ENCODE measurements at places on chromosomes 16 and 17.

GRCh38 chr16:2366660-2367309 lies 26.3 kb upstream of the ABCA3 start:
- no peak for DNase-seq

- no peak for DNase-seq
Observed at GRCh38 chr17:10105513-10106001, 92.8 kb downstream of the GAS7 start.

GRCh38 chr17:32495359-32496231 lies 8.8 kb downstream of the CDK5R1 start:
- DNase-seq, result no peak

DNA sequence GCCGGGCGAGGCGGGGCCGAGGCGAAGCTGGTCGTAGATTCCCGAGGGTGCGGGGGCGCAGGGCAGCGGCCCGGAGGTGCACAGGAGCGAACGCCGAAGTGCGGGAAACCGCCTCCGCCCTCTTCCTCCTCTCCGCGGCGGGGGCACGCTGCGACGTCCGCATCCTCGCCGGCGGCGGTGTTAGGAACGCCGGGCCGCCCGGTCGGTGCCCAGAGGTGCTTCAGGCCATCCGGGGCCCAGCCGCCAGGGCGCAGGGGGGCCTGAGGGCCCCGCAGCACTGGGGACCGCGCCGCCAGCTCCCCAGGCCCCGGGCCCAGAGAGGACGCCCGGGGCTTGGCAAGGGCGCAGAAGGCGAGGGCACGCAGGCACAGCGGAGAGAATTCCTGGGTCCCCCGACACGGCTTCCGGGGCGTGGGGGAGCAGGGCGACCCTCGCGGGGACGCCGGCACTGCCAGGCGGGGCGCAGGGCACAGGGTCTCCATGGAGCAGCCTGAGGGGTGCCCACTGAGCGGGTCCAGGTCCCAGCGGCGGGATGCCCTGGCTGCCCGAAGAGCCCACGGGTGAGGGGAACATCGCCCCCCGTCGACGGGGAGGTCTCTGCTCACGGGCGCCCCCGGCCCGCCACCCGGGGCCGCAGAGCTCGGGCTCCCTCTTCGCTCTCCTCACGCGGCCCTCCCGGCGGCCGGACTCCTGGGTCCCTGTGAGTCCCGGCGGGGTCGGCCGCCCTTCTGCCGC lies 576 bp downstream of the EPOP start:
- peak; percentile 72 for DNase-seq

- DNase-seq, result no peak
Observed at GRCh38 chr17:855569-855968, 73.4 kb downstream of the MRM3 start.

DNA sequence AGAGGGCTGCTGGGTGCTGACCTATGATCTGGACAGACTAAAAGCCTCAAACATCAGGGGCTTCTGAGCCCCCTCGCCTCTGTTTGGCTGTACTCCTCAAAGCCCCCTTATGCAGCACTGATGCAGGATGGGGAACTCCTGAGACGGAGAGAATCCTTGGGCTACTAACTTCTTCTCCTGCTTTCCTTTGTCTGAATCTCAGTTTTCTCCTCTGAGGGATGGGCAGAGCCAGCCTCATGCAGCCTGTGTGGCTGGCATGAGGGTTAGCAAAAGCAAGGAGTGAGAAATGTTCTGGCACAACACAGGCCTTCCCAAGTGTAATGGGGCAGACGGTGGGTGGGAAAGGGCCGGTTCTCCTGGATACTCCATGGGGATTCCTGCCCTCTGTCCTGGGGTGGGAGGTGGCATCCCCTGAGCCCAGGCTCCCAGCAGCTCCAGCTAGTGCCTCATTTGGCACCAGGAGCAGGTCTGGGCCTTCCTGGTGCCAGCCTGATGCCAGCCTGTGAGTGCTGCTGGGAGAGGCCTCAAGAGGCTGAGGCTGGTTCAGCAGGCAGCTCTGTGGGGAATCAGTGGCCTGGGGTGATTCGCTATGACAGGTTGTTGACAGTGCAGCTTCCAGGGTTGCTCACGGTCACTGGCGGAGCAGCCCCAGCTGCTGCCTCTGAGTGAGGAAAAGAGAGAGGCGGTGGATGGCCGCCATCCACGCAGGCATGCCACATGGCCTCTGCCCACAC lies 4.0 kb upstream of the BRD7 start:
- no peak for DNase-seq

DNA sequence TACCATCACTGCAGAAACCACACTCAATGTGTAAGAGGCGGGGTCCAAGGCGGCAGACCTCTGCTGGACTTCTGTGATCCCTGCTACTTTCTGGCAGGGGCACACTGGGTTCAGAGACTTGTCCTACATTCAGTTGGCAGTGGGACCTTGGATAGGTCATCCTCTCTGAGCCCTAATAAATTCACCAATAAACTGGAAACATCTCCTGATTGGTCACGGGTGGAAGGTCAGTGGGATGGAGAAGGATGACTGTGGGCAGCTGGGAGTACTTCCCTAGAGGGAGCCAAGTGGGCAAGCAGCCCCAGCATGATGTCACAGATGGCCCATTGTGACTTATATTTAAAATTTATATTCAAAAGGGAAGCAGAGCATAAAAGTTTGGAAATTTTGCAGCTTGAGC lies 49.7 kb downstream of the RNF112 start:
- DNase-seq, result peak; percentile 29

GRCh38 chr16:51651061-51651466 lies 500.0 kb upstream of the SALL1 start:
- no peak for DNase-seq

GRCh38 chr17:2034806-2035540 lies 5.0 kb downstream of the DPH1 start:
- DNase-seq, result no peak
